ENCODE measurements at places on chromosomes 2 and 18. TPM values are rescaled to one million over a fixed set of nuclear protein-coding genes. Genes with fewer than 3 reads are reported as not detected.

The CYS1 gene
- total RNA-seq: 0.82 TPM

The AAMP gene
- total RNA-seq: 98.2 TPM

The MOGAT1 gene
- total RNA-seq: not detected

The RAD51AP2 gene
- 0.82 TPM for total RNA-seq

The CELF4 gene
- 92.9 TPM for total RNA-seq
